ENCODE measurements at places on chromosomes 6 and 20. TPM values are rescaled to one million over a fixed set of nuclear protein-coding genes. Genes with fewer than 3 reads are reported as not detected.

GRCh38 chr6:54718541-54719023 is 128.0 kb upstream of the FAM83B start:
- DNase-seq: no peak

DNA sequence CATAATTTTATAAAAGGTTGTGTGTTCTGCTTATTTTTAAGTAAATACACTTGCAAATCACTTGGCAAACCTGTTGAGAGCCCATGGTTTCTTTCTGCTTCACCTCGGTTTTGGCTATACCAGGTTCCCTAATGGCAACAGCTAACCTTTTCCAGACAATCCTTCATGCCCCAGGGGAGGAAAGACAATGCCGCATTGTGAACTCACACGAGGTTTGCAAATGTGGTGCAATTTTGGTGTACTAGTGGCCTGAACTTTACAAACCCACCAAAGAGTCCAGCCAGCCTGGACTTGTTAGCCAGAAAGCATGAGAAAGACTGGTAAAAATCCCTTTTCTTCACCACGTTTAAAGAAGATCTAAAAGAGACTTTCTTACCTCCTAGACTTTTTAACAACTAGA is 84.8 kb upstream of the SOX4 start:
- DNase-seq: no peak

The MAP3K4 gene
- polyA plus RNA-seq: 55.0 TPM

DNA sequence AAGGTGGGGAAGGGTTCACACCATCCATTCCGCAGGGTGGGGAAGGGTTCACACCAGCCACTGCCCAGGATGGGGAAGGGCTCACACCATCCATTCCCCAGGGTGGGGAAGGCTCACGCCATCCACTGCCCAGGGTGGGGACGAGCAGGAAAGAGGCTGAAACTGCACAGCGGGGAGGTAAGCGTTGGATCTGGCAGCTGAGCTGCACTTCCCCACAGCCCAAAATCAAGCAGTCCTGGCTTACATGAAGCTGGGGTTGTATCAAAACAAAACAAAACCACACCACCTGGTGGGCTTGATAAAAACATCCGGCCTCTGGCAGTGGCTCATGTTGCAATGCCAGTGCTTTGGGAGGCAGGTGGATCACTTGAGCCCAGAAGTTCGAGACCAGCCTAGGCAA is 268.5 kb downstream of the TAF4 start:
- no peak for DNase-seq

- DNase-seq: no peak
These were observed 193.0 kb upstream of the SGK1 start for GRCh38 chr6:134510920-134511319.

- DNase-seq: no peak
These were observed 97.3 kb downstream of the CAP2 start for GRCh38 chr6:17490724-17491123.

GRCh38 chr6:129645106-129645829 is 64.7 kb downstream of the ARHGAP18 start:
- DNase-seq: no peak

DNA sequence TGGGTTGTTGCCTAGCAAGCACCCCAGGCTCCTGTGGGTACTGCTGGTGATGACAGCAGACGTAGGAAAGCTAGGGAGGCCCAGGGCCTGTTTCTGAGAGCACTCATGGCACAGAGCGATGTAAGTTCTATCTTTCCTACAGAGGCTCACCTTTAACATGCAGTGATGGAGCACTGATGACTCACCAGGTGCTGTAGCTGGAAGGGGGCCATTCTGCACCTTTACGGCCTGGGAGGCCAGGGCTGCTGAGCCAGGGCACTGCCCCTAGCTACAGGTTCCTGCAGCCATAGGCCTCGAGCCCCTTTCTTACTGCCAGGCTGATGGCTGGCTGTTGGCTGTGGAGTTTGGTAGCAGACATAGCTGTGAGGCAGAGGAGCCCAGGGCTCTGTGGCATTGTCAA is 31.1 kb upstream of the GPR6 start:
- no peak for DNase-seq
